ENCODE measurements at places on chromosomes 5 and 9.

DNA sequence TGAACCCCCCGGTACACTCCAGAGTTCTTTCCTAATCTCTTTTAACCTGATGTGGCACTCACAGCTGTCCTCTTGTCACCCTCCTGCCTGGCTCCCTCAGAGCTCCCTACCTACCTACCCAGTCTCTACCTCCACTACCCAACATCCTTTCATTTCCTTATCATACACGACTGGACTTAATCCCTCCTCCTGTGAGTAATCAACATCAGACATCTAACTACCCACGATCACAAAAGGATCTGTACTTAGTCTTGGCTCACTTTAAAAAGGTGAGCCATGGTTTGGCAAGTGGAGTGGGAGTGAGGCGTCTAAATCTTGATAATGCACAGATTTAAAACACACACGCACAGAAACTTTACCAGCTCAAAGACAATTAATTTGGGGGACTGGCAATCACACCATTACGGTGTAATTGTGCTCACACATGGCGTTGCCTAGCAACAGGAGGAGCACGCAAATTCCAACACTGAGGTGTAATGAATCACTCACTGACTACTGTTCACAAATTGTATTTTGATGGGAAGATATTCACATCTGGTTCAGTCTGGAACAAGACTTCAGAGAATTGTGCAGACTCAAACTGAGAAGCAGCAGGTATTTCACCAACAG lies 235.9 kb downstream of the EPB41L4A start:
- DNase-seq: no peak

DNA sequence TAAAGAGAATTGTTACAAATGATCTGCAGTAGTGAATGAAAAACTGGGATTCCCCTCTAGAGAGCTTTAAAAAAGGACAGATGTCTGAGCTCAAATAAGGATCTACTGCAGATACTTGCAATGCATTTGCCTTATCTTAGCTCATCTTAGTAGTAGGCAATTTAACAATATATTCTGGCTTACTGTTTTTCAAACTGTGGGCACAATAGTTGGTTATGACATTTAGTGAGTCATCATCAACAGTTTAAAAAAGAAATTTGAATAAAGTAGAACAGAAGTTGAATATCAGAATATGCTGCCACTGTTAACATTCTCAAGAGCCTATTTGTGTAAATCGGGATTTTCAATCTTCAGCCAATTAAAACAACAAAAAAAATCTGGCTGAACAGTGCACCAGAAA lies 6.7 kb upstream of the CAST start:
- DNase-seq: no peak

DNA sequence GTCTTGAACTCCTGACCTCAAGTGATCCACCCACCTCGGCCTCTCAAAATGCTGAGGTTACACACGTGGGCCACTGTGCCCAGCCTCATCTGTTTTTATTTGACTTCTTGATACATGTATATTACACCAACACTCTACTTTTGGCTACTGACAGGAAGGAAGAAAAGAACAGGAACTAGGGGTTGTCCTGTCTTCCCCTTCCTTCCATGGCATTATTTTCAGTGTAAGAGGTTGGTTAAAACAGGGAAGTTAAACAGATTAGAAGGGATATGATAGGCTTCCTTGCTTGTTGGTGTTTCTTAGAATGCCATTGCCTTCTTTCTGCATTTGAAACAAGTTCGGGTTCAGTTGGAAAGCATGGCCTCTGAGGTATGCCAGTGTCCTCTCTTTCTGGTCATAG lies 312.8 kb downstream of the NDUFS4 start:
- no peak for DNase-seq

DNA sequence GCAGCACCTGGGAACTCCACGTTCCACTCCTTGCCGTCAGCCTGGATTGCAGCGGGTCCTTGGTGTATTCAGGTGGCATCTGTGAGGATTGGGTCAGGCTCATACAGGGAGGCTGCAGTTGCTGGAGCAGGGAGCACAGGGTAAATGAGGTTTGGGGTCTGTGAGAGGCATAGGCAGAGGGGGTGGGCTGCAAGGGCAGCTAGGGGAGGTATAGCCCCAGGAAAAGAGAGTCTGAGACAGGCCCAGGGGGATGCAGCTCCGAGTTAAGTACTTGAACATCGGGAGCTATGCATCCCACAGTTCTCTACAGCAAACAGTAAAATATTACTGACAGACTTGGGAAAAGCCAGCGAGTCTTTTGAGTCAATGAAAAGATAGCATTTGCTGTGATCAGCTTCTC lies 101.6 kb downstream of the TRIO start:
- no peak for DNase-seq

- no peak for DNase-seq
Observed at GRCh38 chr9:108265065-108265464, 590.7 kb downstream of the ACTL7B start.

- no peak for DNase-seq
Observed at GRCh38 chr9:106796771-106797170, 66.2 kb upstream of the ZNF462 start.

DNA sequence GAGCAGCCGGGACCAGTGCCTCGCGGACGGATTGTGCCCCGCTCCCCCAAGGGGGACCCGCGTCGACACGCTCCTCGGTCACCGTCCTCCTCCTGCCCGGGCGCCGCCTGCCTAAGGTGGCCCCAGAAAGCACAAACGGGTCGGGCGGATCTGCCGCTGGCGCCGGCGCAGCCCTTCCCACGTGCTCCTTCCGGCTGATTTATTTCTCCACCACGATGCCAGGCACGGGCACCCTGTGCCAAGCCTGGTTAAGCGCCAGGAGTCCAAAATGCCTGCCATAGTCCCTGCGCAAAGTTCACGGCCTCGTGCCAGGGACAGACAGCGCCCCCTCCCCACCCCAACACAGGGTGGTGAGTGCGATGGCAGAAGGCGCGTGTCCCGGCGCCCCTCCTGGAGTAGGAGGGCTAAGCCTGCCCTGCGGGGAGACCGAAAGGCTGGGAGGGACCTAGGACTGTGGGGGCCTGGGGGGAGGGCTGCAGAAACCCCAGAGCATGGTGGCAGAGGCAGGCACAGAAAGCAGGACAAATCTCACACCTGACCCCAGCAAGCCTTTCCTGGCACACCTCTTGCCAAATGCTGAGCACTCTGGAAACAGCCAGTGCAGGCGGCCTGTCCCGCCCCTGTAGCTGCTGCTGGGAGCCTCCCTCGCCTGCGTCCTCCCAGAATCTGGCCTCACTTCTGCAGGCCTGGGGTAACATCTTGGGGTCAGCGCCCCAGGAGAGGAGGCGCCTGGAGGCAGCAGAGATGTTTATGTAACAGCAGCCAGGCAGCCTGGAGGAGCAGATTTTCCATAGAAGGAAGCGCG lies 1.1 kb upstream of the NOTCH1 start:
- DNase-seq: no peak

DNA sequence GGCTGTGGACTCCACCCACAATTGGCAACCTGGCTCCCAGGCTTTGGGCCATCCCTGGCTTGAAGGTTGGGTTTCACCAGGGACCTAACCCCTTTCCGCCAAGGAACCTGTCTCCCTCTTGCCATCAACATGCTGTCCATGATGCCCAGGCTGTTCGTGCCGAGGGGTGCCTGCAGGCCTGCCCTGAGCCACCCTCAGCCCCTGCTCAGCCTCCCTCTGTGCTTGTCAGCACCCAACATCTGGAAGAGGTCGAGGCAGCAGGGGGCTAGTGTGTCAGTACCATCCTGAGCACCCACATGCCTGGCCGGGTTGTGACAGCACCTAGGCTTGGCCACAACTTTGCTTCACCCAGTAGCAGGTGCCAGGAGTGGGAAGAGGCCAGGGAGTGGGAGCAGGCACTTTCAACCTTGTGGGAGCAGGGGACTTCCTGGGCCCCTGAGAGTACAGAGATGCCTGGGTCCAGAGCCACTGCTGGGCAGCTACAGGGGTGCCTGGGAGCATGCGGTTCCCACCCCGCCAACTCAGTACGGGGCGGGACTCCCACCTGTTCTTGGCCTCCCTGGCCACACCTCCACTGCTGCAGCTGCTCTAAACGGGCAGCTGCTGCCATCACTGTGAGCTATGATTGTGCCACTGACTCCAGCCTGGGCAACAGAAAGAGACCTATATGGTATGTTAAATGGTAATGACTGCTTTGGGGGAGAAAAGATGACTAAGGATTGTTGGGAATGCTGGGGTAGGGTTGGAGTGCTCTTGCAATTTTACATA lies 6.3 kb downstream of the PDCD1LG2 start:
- no peak for DNase-seq

- no peak for DNase-seq
Observed at GRCh38 chr9:14660721-14661120, 32.5 kb downstream of the ZDHHC21 start.

- DNase-seq: no peak
Observed at GRCh38 chr9:70092190-70092589, 48.5 kb downstream of the MAMDC2 start.

DNA sequence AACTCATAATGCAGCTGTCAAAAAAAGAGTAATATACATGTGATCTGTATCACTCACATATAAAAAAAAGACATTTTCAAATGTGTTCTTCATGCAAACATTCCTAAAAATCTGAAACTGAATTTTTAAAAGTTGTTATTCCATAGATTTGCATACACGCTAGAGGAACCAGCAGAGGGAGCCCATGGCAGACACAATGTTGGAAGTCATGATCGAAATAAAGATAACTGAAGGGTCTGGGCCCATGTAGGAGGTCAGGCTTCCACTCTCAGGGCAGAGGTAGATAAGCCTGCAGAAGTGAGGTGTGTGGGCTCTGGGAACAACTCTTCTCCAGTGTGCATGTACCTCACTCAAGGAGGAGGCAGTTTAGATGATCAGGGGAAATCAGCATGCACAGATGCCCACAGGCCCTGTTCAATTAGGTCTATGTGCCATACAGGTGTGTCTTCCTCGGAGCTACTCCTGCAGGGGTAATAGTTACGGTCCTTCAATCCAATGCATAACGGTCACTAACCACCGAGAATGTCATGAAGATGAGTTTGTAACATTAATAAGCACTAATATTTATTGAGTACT lies 208.6 kb downstream of the EPB41L4A start:
- DNase-seq: no peak

DNA sequence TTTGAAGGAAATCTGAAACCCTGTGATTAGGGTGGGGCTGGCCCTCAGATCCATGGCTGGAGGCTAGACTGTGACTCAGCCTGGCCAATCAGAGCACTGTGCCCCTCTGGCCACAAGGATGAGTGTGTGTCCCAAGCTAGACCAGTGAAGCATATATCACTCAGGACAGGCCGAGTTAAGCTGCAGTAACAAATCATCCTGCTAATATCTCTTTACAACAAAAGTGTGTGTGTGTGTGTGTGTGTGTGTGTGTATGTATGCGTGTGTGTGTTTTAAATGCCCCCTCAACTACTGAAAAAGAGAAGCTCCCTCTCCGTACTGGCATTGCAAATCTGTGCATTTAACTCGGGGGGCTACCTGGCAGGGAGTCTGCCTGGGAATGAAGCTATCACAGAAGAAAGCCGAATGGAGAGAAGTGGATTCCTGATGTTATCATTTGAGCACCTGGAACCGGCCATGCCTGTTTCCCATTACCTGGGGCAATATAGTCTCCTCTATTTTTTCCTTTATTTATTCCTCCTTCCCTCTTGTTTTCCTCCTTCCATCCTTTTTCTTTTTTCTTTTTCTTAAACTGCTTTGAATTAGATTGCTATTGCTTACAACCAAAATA lies 25.6 kb downstream of the STC2 start:
- no peak for DNase-seq

- DNase-seq: no peak
Observed at GRCh38 chr9:114373960-114374730, 13.6 kb downstream of the AKNA start.

DNA sequence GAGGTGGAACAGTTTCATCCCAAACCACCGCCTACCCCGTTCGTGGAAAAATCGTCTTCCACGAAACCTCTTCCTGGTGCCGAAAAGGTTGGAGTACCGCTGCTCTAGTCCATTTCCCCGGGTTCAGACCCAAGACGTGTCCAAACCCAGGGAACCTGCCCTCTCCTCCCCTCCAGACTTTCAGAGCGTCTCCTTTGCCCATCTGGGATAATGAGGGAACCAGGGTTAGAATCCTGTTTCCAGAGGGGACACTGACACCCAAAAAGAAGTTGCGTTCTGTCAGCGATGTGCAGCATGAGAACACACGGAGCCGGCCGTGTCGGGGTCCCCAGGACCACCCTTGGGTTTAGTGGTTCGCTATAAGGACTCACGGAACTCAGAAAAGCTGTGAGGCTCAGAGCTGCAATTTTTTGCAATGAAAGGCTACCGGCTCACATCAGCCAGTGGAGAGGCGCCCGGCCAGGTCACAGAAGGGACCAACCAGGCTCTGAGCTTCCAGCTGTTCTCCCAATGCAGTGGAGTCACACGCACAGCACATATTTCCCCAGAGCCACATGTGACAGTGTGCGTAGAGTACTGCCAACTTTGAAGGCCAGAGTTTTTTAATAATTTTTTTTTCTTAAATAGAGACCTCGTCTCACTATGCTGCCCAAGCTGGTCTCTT lies 19.4 kb downstream of the LAMC3 start:
- DNase-seq: no peak

DNA sequence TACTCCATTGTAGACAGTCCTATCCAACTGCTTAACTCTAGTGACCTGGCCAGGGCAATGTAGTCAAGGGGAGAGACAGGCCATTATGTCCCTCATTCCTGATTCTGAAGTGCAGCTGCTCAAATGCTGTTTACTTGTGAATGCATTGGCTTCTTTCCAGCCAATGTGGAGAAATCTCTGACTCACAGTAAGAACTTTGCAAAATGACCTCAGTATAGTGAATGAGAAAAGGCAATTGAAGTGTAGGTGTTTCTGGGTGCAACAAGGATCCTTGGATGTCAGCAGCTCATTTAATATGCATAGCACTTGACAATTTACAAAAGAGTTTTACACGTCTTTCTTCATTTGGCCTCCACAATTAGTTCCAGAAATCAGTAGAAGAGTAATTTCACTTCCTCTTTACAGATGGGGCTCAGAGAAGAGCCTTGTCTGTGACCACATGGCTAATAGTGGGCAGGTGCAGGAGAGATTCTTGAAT lies 367.2 kb downstream of the OSTF1 start:
- DNase-seq: no peak

GRCh38 chr9:133892193-133892920 lies 99.8 kb downstream of the VAV2 start:
- DNase-seq: no peak

DNA sequence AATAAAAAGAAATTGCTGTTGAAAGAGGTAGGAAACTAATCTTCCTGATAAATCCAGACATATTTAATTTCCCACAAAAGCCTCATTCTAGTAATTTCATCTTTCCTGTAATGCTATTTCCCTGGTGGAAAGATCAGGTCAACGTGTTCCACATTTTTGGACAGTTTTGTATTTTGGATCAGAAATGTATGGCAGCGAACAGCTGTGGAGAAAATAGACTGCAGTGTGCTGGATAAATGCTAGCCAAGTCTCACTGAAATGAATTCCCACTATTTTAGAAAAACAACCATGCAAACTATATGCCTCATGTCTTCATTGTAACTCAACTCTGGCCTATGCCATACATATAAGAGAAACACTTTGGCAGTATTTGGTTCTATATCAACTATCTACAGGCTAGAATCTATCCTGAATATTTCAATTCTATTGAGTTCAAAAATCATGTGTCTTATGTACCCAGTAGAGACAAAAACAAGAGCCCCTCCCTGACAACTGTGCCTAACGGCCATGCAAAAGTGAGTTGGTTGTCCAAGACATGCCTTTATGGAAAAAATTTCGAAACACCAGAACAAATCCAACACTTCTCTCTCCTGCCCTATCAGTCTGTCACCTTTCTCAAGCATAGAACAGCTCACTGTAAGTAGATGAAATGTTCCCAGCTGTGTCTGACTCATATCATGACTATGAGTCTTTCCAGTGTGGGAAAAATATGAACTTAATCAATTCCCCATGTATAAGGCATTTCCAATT lies 191.3 kb upstream of the NREP start:
- no peak for DNase-seq

All from DMS 273 treated with DMSO at 0.1 percent for 48 hours (cell line).